Stimulated activated naive CD8-positive, alpha-beta T cell treated with anti-CD3 and anti-CD28 coated beads, Interleukin-15, amount 100 ng/mL, for 72 hours (primary cell): ENCODE measurements at places on chromosomes 6 and 20.

- no peak for DNase-seq
Measured at GRCh38 chr6:117495869-117496268, 13.4 kb downstream of the DCBLD1 start.

- no peak for DNase-seq
Measured at GRCh38 chr6:121932076-121932991, 467.1 kb upstream of the HSF2 start.

DNA sequence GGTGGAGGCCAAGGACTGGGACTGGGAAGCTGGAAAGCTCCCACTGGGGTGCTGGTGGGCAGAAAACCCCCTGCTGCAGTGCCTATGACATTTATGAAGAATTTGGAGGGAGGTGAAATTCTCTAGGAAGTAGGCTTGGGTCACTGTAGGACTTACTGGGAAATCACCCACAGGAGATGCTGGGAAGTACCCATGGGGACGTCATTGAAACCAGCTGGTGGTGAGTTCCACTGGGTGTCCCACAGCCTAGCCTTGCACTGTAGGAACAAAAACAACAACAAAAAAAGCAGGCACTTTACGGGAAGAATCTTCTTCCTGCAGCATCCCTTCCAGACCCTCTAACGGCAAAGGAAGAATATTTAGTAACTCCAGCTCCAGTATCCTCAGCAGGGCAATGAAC lies 26.2 kb downstream of the VIP start:
- no peak for DNase-seq

DNA sequence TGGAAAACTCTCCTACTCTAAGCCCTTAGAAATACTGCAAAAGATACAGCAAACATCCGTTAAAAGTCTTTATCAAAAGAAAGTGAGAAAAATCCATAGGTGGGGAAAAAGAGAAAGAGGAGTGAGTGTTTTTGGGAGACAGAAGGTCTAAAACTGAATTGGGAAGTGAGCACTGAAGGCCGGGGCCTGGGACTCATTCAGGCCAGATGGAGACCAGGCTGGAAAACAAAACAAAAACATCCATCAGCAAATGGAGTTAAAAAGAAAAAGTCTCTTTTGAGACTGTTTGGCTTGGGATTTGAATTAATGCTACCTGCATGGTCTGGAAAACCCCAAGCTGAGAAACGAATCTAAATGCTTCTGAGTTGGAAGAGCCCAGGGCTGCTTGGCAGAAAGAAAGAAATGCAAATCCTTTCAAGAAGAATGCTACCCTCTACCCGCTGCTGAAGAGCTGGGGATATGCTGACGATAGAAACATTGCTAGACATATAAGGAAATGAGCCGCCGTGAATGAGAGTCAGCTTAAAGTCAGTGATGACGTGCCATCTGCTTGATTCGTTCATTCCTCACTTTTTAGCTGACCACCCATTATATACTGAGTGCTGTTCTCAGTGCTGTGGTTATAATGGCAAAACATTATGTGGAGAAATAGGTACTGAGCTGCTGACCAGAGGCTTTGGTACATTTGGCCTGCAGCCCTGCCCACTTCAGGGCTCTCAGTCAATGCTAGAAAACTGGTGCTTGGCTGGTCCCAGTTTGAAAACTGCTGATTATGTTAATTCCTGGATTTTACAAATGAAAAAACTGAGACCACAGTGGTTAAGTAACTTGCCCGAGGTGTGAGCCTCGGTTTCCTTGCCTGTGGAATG lies 28.0 kb upstream of the TULP4 start:
- DNase-seq, result no peak

- DNase-seq, result no peak
Measured at GRCh38 chr20:34562641-34563040, 4.1 kb downstream of the MAP1LC3A start.

DNA sequence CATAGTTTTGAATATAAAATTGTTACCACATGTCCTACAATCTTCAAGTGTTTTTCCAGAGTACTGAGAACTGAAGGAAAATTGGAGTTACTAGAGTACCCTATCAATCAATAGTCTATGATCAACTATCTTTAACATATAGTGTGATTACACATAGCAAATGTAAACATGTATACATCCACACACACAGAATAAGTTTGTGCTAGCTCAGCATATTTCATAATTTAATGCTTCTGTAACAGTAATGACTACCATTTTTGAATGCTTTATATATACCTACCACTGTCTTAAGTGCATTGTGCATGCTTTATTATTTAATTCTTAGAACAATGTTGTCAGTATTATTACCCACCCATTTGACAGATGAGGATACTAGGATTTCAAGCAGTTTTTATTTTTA lies 523.9 kb downstream of the HAO1 start:
- no peak for DNase-seq

GRCh38 chr6:104860221-104860620 lies 502 bp upstream of the HACE1 start:
- no peak for DNase-seq

GRCh38 chr20:58629215-58629580 lies 21.9 kb upstream of the STX16 start:
- DNase-seq, result no peak

DNA sequence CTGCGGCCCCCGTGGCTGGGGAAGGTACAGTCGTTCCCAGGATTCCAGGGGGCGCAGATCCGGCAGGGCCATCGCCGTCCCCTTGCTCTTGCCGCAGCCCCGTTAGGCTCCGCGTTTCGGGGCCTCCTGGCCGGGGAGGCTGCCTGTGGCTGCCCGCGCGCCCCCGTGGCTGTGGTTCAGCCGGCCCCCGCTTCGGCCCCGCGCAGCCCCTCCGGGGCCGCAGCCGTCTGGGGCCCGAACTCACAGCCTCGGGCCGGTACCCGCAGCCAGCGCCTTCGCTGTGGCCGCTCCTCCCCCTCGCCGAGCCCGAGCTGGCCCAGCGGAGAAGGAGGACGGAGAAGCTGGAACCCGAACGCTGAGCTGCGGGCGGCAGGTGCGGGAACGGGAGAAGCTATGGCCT lies 1826.9 kb upstream of the DEFB115 start:
- no peak for DNase-seq

DNA sequence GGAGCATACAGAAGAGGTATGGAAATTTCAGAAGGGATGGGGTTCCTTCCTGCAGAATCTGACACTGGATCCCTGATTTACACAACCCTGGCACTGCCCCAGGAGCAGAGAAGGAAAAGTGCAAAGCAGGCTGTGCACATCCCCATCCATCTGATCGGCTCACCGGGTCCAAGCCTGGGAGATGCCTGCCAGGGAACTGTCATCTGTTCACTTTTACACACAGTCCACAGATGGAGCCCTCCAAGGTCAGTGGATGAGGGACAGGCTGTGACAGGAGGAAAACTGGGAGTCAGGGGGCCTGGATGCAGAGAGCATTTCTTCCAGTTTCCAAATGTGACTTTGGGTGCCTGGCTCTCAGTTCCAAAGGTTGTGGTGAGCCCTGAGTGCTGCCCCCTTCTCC lies 11.0 kb upstream of the SYNDIG1 start:
- DNase-seq, result no peak

DNA sequence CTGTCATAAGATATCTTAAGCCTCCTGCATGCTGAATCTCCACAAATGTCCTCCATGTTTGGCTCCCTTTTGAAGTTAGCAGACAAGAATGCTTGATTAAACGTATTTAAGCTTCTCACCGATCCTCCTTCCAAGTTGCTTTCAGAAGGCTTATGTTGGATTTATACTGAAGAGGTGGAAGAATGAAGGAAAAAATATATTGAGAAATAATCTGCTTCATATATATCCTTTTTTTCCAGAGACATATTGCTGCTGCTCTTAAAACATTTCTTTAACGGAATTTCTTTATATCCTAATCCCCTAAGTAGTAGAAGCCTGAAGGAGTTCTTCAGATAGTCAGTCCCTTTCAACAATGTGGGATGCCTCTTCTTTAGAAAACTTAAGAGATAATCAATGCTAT lies 329.0 kb upstream of the MARCKS start:
- no peak for DNase-seq

GRCh38 chr6:108799354-108799717 lies 48.9 kb upstream of the ARMC2 start:
- DNase-seq, result no peak

DNA sequence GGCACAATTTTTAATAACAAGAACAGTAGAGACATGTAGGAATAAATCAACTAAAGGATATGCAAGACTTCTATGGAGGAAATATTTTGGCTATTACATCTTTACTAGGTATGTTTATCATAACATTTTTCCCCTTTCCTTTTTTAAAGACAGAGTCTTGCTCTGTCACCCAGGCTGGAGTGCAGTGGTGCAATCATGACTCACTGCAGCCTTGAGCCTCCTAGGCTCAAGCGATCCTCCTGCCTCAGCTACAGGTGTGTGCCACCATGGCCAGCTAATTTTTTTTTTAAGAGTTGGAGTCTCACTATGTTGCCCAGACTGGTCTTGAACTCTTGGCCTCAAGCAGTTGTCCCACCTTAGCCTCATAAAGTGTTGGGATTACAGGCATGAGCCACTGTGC lies 37.0 kb downstream of the AKAP7 start:
- no peak for DNase-seq

GRCh38 chr20:35503841-35504561 lies 25.5 kb downstream of the C20orf173 start:
- no peak for DNase-seq

- no peak for DNase-seq
Measured at GRCh38 chr6:34053721-34054120, 92.2 kb downstream of the GRM4 start.

DNA sequence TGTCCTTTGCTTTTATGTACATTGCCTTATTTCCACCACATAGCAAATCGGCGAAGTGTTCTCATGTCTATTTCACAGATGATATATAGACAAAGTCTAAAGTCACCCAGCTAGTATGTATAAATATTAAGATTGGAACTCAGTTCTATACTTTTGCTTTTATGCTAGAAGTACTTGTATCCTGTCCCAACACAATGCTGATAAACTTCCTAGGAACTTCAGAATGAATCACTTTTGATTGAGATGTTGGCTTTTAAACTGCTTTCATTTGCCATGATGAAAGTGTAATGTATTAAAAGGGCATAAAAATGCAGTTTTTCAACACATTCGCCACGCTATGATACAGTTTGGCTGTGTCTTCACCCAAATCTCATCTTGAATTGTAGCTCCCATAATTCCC lies 50.8 kb downstream of the GCLC start:
- DNase-seq, result no peak

DNA sequence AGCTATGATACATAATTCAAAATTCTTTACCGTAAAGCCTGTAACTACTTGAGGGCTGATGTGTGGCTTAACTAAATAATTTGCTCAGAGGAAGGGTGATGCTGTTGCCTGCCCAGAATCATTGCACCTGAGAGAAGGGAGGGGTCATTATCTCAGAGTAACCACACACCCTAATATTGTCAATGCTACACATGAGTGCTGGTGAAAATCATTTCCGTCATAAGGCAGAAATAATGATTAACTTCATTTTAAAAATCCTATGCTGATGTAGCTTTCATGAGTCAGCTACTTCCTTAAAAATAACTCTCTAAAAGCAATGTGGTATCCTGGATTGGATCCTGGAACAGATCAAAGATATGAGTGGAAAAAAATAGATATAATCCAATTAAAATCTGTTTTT lies 146.4 kb upstream of the FAM83B start:
- DNase-seq, result no peak

DNA sequence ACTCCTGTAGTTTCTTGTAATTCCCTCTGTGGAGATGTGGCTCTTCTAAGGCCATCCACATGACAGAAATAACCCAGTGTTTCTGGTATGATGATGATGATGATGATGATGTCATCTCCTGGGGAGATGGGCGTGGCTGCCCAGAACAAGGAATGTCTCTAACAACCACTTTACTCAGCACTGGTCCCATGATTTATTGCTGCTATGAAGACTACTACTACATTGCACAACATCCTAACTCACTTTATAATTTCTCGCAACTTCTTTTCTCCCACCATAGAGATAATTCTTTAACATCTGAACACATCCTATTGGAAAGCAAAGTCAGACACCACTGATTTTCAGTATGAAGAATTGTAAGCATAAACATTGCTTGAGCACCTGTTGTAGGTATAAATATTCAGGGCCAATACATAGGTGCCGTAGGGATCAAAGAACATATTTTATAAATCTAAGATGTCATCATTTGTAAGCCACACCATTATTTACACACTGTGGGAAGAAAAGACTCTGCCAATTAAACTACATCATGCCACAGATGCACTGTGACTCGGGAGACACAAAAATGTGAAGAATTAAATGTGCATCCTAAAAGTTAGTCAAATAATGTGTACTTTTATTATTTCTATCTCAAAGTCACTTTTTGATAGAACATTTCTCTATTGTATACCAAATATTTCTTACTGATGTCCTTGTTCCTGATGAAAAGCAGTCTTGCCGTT lies 6.4 kb downstream of the TPMT start:
- DNase-seq, result no peak

GRCh38 chr20:50838707-50839385 lies 44.0 kb downstream of the BCAS4 start:
- no peak for DNase-seq

DNA sequence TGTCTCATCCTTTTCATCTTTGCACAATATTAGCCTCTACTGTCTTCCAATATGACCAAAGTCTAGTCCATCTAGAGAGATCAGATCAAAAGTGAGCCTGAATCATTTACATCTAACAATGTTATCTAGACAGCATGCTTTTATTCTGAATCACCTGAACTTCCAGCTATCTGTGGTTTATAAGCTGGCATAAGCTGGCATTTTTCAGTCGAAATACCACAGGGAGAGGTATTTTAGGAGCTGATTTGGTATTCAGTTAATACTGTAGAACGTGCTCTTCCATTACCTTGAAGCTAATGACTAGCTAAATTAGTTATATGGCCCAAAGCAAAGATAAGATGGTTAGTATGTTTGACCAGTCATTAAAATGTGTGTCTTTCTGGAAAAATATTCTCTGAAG lies 188.3 kb upstream of the AGPAT4 start:
- no peak for DNase-seq

DNA sequence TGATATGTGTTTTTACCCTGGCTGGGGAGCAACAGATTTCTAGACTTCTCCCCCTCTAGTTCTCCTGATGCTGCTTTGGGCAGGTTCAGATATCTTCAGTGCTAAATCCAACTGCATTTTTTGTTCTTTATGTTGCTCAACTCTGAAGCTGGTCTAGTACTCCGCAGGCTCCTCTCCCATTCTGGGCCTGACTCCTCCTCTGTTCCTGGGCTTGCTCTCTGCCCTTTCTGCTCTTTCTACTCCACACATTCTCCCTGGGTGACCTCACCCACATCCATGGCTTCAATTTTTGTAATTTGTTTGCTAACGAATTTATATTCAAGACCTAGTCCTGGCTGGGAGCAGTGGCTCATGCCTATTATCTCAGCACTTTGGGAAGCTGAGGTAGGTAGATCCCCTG lies 6.4 kb downstream of the FYN start:
- DNase-seq, result no peak

DNA sequence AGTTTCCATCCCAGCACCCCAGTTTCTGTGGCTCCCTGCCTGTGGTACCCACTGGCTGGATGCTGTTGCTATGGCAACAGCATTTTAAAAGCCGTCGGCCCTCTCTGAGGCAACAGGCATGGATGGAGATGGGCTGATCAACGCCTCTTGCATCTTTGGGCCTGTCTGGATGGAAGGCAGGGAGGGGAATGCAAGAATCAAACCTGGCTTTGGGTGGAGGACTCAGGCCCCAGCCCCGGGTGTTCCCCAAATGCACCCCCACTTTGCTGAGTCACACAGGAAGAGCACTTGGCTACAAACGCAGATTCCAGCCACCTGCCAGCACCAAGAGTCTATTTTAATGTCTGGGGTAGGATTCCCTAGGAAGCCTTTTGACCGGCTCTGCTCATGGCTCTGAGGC lies 45.7 kb upstream of the TGM2 start:
- no peak for DNase-seq
